ENCODE measurements at places on chromosomes 3 and 15.
A peak's percentile ranks its signal among the peaks of the same experiment; 100 is the strongest.

- peak; percentile 51 for DNase-seq
These were observed at the start of gene NTRK3 for GRCh38 chr15:88256279-88257230. TSS of gene NTRK3 (minus strand) at chr15:88256739. CDS start at chr15:88256153, 586 bp downstream.

DNA sequence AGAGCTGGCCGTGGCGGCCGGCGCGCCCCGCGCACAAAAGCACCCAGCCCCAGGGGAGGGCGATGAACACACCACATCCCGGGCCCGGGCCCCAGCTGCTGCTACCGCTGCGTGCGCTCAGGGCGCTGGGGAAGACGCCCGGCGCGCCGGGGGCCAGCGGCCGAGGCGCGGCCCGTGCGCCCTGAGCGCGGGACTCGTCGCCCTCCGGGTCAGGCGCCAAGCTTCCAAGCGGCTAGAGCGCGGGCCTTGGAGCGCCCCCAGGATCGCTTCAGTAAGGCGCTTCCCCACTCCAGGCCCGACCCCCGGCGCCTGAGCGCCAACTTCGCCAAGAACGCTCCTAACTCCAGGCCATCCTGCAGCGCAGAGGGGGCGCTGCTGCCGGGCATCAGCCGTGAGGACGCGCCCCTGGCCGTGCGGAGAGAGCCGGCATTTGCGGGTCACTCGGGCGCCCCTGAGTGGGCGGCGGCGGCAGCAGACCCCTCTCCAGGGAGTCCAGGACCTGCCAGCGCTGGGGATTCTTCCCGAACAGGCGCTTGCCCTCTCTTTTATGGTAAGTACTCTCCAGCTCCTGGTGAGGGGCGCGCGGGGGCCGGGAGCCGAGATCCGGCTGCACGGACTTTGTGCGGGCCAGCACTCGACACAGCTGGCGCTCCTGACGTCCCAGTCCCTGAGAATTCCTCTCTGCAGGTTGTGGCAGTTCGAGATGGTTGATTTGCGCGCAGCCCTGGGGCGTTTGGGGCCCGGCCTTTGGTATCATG lies 475 bp downstream of the SPSB4 start:
- DNase-seq, result peak; percentile 16

DNA sequence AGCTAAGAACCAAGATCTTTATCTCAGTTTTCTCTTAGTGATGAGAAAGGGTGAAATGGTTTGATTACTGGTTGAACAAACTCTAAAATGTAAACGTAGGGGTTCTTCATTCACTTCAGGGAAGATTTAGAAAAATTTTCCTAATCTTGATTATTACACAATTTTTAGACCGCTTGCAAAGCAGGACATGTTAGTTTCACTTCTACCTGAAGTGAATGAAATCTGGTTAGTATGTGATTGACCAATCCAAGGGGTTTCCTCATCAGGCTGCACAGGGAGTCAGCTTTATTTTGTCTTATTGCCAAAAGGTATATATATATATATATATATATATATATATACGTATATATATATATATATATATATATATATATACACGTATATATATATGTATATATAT lies 740.4 kb downstream of the TUSC7 start:
- DNase-seq, result no peak

GRCh38 chr3:63353383-63353782 lies 75.3 kb downstream of the SYNPR start:
- DNase-seq, result no peak

- no peak for DNase-seq
These were observed 25.1 kb downstream of the SLC6A20 start for GRCh38 chr3:45771166-45771775.

DNA sequence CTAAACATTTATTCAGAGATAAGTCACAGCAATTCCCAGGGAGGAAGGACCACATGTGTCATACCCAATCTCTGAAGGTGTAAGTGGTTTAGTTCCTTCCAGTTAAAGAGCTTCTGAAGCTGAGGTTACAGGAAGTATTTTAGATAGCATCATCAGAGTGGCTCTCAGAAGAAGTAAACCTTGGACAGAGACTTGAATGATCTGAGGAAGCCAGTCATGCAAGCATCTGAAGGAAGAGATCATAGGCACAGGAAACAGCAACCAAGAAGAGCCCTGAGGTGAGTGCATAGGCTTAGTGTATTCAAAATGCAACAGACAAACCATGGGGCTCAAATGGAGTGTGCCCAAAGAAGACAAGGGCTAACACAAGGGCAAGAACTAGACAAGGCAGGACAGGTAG lies 210.3 kb downstream of the ULK4 start:
- peak; percentile 3 for DNase-seq

- DNase-seq, result no peak
These were observed 53.4 kb downstream of the ZNF609 start for GRCh38 chr15:64513823-64514222.

DNA sequence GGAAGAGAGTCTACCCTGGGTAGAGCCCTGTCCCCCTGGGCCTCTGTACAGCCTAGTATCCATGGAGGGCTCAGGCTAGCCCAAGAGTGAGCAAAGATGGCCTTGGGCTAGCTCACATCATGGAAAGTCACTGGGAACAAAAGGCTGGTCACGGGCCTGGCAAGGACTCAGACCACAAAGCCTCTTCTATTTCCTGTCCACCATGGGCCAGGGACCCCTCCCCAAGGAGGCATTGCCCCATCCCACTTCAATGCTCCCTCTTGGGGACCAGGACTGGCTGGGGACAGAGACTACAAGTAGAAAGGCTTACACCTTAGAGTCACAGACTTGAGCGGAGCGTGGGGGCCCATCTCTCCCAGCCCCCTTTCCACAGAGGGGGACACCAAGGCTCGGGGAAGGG lies 16.9 kb downstream of the DUSP7 start:
- no peak for DNase-seq

- no peak for DNase-seq
These were observed 54.4 kb downstream of the INO80 start for GRCh38 chr15:41061667-41062066.

DNA sequence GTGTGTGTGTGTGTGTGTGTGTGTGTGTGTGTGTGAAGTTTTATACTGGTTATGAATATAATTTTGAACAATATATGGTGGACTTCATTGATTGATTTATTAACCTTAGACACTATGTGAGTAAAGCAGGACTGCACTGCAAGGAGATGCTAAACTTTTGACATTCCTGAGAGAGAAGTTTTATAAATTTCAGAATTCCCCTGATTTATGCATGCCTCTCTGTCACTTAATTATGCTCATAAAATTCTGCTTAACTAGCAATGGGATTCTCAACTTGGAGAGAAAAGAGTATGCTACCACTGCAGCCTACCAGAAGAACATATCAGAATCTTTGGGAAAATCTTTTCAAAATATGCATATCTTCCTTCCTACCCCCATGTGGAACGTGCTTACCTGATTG lies 144.6 kb downstream of the B3GALNT1 start:
- DNase-seq, result no peak

DNA sequence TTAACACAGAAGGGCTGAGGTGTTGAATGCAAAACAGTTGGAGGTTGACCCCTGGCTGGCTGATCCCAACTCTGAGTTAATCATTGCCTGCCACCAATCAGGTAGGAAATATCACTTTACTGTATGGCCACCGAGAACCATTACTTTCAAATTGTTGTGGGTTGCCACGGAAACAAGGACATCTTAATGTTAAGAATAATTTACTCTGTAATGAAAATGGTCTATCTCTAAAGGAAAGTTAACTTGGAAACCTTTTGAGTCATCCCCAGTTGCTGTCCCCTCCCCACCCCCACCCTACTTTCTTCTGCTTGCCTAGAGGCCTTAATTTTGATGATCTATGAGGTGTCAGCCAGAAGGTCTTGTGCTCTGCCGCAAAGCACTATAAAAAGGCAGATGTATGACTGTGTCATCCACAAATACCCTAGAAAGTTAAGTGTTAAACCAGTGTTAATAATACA lies 78.7 kb upstream of the SNRK start:
- DNase-seq, result no peak

GRCh38 chr3:76096036-76096435 lies 310.7 kb upstream of the ZNF717 start:
- no peak for DNase-seq

GRCh38 chr15:33045066-33045810 lies 149.3 kb downstream of the FMN1 start:
- no peak for DNase-seq

DNA sequence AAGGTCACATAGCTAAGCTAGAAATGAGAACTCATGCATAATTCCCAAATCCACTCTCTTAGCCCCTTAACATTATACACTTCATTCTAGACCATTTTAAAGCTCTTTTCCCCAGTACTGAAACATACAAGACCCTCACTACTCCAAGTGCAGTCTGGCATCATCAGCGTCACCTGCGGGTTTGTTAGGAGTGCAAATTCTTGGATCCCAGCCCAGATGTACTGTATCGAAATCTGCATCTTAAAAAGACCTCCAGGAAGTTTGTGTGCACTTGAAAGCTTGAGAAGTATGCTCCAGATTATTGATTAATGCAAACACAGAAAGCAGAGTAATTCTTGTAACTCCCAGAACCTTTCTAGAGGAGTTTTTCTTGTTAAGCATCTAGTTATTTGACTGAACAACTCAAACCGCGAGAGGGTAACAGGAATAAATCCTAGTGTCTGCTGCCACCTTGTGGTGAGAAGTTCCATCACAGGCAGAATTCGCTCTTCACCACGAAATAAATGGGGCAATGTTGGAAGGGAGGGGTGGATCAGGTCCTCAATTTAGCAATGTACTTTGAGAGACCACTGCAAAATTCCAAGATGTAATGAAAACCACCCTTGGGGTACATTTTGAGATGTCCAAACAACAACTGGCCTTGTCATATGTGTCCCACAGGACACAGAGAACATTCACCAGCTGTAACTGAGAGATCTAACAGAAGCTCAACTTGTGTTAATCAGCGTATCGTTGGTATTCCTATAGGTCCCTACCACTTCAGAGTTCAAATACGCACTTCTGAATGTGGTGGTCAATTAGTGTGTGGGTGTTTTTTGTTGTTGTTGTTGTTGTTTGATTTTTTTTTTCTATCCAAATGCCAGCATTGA lies 583 bp upstream of the C3orf49 start:
- peak; percentile 79 for DNase-seq

- no peak for DNase-seq
These were observed 257.7 kb upstream of the UBE2E1 start for GRCh38 chr3:23547905-23548650.

DNA sequence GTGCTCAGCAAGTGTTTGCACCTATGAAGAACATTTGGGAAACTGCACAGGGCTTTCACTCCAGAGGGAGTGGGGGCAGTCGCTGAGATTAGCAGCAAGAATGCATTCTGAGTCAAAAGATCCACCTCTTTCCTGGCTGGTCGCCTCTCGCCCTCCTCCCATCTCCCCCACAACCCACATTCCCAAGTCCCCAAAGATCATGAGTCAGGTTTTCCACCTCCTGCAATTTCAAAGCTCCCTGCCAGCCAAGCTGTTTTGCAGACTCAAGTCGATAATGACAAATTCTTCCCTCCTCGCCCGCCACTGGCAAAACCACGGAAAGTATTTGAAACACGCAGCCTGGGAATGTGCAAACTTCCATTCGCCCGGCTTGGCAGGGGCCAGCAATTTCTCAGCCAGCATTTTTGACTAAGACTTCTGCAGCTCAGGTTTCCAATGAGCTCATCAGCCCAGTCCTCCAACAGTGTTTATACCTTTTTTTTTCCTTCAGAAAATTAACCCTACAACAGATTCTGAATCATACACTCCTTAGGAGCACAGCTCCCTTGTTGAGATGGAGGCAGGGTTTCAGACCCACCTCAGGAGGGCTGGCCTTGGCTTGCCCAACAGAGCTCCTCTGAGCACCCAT lies 181.4 kb downstream of the SMAD6 start:
- no peak for DNase-seq

DNA sequence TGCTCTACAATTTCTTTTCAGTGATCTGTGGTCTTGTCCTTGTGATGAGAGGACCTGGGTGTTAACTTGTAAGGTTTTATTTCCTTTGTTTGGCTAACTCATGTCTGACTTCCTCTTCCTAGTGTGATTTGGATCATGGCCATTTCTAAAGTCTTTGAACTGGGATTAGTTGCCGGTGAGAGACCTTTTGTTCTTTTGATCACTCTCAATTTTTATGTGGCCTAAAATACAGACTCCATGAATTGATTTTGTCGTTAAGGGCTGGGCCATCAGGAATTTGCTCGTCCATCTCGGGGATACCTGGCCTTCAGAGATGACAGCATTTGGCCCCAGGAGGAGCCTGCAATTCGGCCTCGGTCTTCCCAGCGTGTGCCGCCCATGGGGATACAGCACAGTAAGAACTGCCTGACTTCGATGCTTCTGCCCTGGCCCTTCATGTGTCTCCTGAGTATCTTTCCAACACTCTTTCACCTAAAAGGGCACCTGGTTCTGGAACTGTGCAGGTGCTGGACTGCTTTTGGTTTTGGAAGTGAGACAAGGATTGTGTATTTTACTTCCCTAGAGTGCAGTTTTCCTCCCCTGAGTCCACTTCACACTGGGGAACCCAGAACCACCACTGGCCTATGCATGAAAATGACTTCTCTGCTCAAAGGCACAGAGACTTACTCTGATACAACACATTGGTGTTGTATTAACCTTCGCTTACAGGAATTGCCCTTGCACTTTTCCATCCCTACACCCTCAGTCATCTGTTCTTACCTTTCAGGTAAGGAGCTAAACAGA lies 13.1 kb upstream of the LRRC2 start:
- peak; percentile 49 for DNase-seq

- no peak for DNase-seq
These were observed 8.1 kb upstream of the ARNT2 start for GRCh38 chr15:80396096-80396495.

DNA sequence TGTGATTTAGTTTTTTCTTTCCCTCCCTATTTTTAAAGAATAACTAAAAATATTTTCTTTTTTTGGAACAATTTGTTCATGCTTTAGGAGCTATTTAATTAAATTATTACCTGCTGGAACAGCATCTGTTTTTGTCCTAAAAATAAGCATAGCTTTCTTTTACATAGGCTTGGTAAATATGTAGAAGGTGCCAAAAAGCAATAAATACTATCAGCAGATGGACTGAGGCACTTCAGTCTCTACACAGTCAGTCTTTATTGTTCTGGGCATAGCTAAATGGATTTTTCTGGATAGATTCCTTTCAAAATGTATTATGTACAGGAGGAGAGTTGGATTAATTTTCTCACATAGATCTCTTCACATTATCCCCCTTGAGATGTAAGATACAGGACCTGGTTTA lies 223.5 kb downstream of the NAALADL2 start:
- no peak for DNase-seq

DNA sequence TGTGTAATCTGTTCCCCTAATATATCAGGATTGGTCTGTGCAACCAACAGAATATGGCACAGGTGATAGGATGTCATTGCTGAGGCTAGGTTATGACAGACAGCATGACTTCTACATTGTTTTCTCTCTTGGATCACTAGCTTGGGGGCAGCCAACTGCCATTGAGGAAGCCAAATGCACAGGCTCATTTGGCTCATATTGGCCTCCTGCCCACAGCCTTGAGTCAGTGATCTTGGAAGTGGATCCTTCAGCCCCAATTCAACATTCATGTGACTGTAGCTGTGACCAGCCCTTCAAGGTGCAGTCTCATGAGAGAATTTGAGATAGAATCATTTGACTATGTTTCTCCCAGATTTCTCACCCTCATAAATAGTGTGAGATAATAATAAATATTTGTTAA lies 675.6 kb downstream of the GRM7 start:
- no peak for DNase-seq

DNA sequence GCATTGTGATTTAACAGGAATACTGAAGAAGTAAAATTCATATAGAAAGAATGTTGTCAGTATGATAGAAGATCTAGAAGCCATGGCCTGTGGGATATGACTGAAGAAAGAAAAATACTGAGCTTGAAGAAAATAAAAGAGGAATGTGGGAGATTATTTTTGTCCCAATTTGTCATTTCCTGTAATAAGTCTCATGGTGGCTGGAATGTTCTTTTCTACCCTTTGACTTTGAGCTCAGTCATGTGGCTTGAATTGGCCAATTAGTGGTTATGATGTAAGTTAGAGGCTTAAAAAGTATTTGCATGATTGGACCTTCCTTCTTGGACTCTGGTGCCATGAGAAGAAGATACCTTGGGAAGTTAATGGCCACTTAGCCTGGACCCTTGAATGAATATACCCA lies 14.1 kb downstream of the APH1B start:
- no peak for DNase-seq

Measured in hematopoietic multipotent progenitor cell treated with erythropoietin and hydrocortisone succinate and interleukin-3 and kit ligand, for 4 days (in vitro differentiated cells).